ENCODE measurements at places on chromosomes 5 and 9. TPM values are rescaled to one million over a fixed set of nuclear protein-coding genes. Genes with fewer than 3 reads are reported as not detected.

The NMUR2 gene
- total RNA-seq: not detected

The MFAP3 gene
- total RNA-seq: 145 TPM

The NDUFB6 gene
- 53.5 TPM for total RNA-seq

The ITGA2 gene
- 74.1 TPM for total RNA-seq

The CCDC180 gene
- total RNA-seq: 0.65 TPM

The CCDC183 gene
- 0.46 TPM for total RNA-seq

The ZDHHC11 gene
- 2.4 TPM for total RNA-seq

The PPP3R2 gene
- not detected for total RNA-seq

The FBLL1 gene
- total RNA-seq: 0.30 TPM

The ZDHHC11B gene
- not detected for total RNA-seq

The PAEP gene
- total RNA-seq: not detected

The DAB2 gene
- total RNA-seq: 76.0 TPM

The MOCS2 gene
- 28.6 TPM for total RNA-seq

The ECSCR gene
- total RNA-seq: 312 TPM

The OTP gene
- total RNA-seq: not detected

The TLX3 gene
- not detected for total RNA-seq

The STPG3 gene
- not detected for total RNA-seq

The TRIM7 gene
- 14.3 TPM for total RNA-seq

The ACOT12 gene
- total RNA-seq: not detected

The ZNF879 gene
- 4.7 TPM for total RNA-seq

All from epithelial cell of umbilical artery (primary cell).